Stimulated activated CD4-positive, alpha-beta T cell treated with anti-CD3 and anti-CD28 coated beads, Interleukin-1b, Interleukin-23, amount 100 ng/mL, for 1 hour (primary cell): ENCODE measurements at places on chromosomes 7 and 10.

- DNase-seq = no peak
These were observed 107.2 kb downstream of the CUBN start for GRCh38 chr10:17022466-17022825.

DNA sequence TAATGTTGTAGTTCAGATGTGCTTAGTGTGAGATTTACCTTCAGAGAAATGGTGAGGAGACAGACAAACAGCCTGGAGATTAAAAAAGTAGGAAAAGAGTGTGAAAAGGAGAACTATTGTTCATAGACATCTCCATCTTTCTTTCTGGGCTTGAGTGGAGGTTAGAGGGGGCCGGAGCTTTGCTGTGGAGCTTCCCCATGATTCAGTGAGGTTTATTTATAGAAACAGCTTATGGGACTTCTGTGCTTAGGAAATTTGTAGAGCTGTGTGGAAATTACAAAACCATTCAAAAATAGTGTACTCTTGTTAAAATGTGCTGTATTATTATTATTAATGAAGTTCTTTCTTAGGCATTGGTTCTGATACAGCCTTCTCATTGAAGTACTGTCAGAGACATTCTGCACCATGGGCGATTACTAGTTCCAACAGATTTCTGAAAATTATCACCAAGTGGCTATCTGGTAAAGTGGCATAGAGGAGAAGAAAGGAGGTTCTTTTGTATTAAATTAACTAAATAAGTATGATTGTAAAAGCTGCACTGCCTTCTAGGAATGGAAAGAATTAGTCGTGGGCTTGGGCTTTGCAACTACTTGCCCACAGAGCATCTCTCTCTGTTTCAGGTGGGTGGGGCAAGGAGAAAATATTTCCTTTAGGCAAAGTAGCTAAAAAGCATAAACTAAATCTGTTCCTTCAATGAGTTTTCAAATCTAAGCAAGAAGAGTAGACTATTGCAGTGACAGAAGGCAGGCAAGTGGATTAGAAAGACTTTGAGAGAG is 8.7 kb upstream of the TCAF1 start:
- no peak for DNase-seq

- no peak for DNase-seq
These were observed 2.8 kb downstream of the FHIP2A start for GRCh38 chr10:114824391-114824790.

- no peak for DNase-seq
These were observed 36.7 kb upstream of the NCAPG2 start for GRCh38 chr7:158741294-158741666.

DNA sequence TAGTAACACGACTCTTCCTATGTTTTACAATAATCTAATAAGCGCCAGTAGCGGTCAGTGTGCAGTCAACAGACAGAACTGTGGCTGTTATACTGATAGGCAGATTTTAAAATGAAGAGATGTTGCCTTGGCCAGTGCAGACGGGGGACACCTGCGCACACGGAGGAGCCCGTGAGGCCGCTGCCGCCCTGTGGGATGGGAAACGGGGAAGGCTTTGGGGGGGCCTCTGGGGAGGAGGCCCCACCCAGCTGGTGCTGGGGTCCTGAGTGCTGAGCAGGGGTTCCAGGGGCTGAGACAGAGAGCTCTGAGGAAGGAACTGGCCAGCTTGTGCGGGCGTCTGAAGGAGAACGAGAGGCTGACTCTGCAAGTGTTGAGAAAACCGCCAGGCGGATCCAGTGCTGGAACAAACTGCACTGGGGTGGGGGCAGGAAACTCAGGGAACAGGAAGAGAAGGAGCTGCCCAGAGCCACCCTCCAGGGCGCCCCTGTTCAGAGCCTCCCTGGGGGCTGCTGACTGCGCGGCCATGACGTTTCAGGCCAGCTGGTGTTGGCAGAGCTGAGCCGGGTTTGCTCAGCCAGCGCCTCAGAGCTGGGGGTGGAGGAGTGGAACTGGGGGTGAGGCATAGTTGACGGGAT is 426.4 kb downstream of the TCERG1L start:
- DNase-seq = no peak

GRCh38 chr10:20988357-20988983 is 91.4 kb upstream of the NEBL start:
- DNase-seq = no peak

GRCh38 chr7:133165001-133165400 is 83.1 kb upstream of the CHCHD3 start:
- no peak for DNase-seq

DNA sequence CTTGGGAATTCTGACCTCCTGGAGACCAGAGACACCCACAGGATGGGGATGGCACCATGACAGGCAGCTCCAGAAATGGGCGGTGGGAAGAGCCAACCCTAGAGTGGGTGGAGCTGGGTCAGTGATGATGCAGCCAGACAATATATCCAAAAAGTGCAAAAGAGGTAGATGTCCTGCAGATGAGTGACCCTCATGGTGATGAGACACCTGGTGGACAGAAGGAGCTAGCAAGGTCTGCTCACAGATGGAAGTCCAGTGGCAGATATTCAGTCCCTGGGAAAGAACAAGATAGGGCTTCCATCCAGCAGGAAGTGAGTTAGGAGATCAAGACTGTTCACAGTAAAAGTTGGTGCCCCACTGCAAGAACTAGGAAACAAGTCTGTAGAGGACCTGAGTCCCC is 19.2 kb upstream of the GRB10 start:
- no peak for DNase-seq

GRCh38 chr10:110649347-110650264 is 5.5 kb downstream of the RBM20 start:
- DNase-seq = no peak

GRCh38 chr7:67392596-67393438 is 396.2 kb downstream of the TYW1 start:
- DNase-seq = no peak

DNA sequence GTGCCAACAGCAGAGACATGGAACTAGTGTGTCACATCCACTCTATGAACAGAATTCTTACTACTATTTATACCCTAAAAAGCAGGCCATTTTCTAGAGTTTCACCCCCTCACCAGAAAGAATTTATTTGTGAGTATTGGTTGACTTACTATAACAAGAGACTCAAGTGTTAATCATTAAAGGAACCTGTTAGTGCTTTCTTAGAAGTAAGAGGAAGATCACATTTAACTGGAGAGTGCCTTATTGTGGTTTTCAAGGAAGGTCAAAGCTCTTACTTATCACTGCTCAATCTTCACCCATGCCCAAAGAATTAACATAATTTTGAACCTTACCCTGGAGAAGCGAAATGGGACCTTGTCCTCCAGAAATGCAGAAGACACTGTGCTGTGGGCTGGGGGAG is 169.3 kb upstream of the PRSS1 start:
- DNase-seq = no peak
